ENCODE measurements at places on chromosomes 5 and 9. TPM values are rescaled to one million over a fixed set of nuclear protein-coding genes. Genes with fewer than 3 reads are reported as not detected.

ANKRD31 gene
- under 0.01 TPM for total RNA-seq

ANKRD33B gene
- total RNA-seq = 2.0 TPM

PIP5K1B gene
- total RNA-seq = 0.13 TPM

SMIM33 gene
- total RNA-seq = not detected

FAM169A gene
- 0.13 TPM for total RNA-seq

PTGDS gene
- 11.1 TPM for total RNA-seq

PCDHB6 gene
- total RNA-seq = 0.20 TPM

HAND1 gene
- total RNA-seq = not detected

EPB41L4B gene
- total RNA-seq = 0.39 TPM

RLN1 gene
- not detected for total RNA-seq

ZFAND5 gene
- 163 TPM for total RNA-seq

OR1L6 gene
- not detected for total RNA-seq

ALDH1A1 gene
- total RNA-seq = 2.8 TPM

N4BP3 gene
- 0.13 TPM for total RNA-seq

PPP2R2B gene
- 0.66 TPM for total RNA-seq

PITX1 gene
- 3.5 TPM for total RNA-seq

KLF4 gene
- 13.3 TPM for total RNA-seq

OR1J2 gene
- 0.50 TPM for total RNA-seq

SMIM32 gene
- 0.07 TPM for total RNA-seq

CATSPER3 gene
- total RNA-seq = 0.10 TPM

PCDHAC1 gene
- 0.07 TPM for total RNA-seq

PDLIM7 gene
- total RNA-seq = 192 TPM

ZNF354C gene
- total RNA-seq = 7.7 TPM

PHYHD1 gene
- total RNA-seq = 9.3 TPM

ITGA1 gene
- 157 TPM for total RNA-seq

NDST1 gene
- 73.8 TPM for total RNA-seq
